Stimulated activated CD4-positive, alpha-beta T cell treated with anti-CD3 and anti-CD28 coated beads, Interleukin-4, amount 100 ng/mL, for 48 hours (primary cell): ENCODE measurements at places on chromosomes 6 and 20.

- DNase-seq: no peak
These were observed 127.7 kb upstream of the PTPRK start for GRCh38 chr6:128648022-128648598.

- DNase-seq: no peak
These were observed 10.1 kb downstream of the PHF10 start for GRCh38 chr6:169714178-169714577.

GRCh38 chr6:28165563-28165962, 23.9 kb downstream of the ZKSCAN8 start:
- DNase-seq: no peak

- DNase-seq: no peak
These were observed 59.9 kb downstream of the ANKEF1 start for GRCh38 chr20:10094566-10095173.
